ENCODE measurements at places on chromosomes 5 and 9.
A peak's percentile ranks its signal among the peaks of the same experiment; 100 is the strongest.

DNA sequence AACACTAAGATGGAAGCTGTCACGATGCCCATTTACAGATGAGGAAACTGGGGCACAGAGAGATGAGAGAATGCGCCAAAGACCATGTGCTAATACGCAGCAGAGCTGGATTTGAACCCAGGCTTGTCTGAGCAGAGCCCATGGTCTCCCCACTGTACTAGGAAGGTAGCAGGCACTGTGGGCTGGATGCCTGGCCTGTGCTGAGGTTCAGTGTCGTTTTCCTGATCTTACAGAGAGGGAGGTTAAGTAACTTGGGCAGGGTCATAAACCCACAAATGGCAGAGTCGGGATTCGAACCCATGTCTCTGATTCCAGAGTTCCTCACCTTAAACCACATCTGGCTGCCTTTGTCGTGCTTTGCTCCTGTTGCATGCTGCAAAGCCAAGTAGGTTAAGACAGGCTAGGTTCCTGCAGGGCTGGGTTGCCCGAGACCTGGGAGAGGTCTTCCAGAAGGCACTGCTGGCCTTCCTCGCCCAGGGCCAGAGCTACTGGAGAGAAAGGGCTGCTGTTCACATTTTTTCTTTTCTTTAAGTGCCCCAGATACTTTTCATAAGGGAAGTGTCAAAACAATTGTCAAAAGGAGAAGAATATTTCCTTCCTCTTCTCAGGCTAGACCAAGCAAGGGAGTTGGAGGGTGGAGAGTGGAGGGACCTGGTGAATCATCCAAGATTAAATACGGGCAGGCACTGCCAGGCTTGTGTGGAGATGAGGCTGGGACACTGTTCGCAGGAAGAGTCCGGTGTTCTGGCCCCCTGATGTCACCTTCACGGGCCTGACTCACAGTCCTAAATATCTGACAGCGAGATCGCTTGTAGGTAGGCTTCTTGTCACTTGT is 3.2 kb downstream of the NEK6 start:
- DNase-seq, result peak; percentile 12

DNA sequence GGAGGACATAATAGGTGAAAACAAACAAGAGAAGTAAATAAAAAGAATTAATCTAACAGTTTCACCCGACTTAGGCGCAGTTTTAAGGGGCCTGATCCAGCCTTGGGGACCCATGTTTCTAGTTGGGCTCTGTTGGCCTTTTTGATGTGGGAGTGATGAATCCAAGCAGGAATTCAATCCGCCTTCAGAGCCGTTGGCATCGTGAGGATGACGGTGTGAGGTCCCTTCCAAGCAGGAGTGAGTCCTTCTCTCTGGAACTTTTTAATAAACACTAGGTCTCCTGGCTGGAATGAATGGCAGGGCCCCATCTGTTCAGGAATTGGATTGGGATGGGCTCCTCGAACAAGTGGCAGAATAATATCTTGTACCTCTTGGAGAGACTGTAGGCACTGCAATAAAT is 22.3 kb upstream of the RHOBTB3 start:
- no peak for DNase-seq

- no peak for DNase-seq
These were observed 146.7 kb downstream of the PRDM6 start for GRCh38 chr5:123235781-123236180.

- no peak for DNase-seq
These were observed 971 bp downstream of the TMEM267 start for GRCh38 chr5:43482490-43483297.

GRCh38 chr5:1510151-1510561 is 13.6 kb downstream of the LPCAT1 start:
- DNase-seq, result no peak

- DNase-seq, result no peak
These were observed 87.8 kb upstream of the HSPA9 start for GRCh38 chr5:138663009-138663408.

DNA sequence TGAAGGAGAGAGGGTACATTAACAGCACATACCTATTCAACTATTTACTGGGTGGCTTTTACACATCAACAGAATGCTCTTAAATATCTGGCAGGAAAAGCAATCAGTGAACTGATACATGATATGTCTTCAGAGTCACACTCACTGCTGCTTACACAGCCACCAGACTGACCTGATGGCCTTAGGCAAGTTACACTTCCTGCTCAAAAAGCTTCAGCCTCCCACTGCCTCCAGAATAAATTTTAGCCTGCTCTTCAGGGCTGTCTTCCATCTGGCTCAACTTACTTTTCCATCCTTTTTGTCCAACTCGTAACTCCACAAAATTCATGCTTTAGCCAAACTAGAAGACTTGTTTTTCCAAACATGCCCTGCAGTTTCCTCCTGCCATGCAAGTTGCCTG is 10.7 kb downstream of the LOX start:
- no peak for DNase-seq

- no peak for DNase-seq
These were observed 49.4 kb downstream of the SMC2 start for GRCh38 chr9:104143550-104143910.

DNA sequence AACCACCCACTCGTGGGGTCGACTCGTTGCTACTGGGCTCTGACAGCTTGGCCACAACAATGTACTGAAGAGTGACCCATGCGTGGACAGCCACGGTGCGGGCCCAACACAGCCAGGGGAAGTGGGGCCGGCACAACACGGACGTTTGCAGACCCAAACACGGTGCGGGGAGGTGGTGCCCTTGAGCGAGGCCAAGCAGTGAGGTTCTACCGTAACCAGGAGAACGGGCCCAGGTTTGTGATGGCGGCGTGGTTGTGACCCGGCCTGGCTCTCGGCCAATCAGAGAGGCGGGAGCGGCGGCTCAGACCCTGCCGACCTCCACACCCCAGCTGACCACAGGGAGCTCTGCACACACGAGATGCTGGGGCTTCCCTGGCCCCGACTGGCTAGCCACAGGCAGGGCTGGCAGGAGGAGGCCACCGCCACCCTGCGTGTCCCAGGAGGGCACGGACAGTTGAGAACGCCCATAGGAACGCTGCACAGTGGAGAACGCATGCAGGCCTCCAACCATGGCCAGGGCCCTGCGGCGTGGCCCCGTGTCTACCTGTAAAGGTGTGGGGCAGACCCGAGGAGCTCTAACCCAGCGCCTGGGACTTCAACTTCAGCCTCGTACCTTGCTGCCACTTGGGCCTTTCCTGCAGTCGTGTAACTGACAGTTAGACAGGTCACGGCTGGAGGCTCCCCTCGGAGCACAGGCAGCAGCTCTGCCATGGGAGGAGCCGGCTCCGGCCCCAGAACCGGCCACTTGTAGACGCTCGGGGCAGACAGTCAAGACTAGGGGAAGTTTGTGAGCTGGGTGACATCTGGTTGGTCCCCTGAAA is 13.7 kb downstream of the BRD3 start:
- DNase-seq, result no peak

- DNase-seq, result no peak
These were observed 306.6 kb upstream of the DMRT1 start for GRCh38 chr9:534886-535285.

GRCh38 chr5:160213537-160213936 is 15.8 kb upstream of the FABP6 start:
- no peak for DNase-seq

GRCh38 chr5:135306557-135306956 is 92.5 kb downstream of the MACROH2A1 start:
- no peak for DNase-seq

DNA sequence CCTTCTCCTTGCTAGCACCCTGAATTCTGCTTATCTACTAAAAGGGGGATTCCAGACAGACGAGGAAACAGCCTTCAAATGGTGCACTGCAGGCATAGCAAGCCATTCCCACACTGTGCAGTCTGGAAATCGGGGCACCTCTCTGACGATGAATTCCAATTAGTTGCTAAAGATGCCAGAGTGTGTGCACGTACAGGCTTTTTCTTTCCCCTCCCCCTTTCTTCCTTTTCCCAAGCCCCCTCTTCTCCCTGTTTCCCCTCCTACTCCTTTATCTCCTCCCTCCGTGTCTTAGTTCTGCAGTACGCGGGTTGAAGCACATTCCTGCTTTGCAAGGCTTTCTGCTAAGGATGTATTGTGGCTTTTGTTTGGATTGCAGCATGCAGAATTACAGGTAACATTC is at the start of gene GPR21:
GPR21 (plus strand) TSS at position 316 of the 400 bp plus-strand sequence. CDS start 900 bp downstream, outside the sequence.
- DNase-seq, result no peak

DNA sequence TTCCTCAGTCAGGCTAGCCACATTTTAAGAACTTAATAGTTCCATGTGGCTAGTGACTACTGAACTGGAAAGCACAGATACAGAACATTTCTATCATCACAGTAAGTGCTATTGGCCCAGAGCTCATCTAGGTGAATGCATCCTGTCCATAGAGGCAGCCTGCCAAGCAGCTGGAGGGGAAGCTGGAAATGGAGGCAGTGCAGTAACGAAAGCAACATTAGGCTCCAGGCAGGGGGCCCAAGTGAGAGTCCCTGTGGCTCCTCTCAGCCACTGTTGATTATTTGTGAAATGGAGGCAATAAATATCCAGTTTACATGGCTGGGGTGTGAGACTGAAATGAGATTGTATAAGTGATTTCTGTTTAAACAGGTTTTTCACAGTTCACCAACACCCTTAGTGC is 227.2 kb upstream of the KLF9 start:
- no peak for DNase-seq

GRCh38 chr5:127561254-127561653 is 43.8 kb downstream of the PRRC1 start:
- DNase-seq, result no peak

DNA sequence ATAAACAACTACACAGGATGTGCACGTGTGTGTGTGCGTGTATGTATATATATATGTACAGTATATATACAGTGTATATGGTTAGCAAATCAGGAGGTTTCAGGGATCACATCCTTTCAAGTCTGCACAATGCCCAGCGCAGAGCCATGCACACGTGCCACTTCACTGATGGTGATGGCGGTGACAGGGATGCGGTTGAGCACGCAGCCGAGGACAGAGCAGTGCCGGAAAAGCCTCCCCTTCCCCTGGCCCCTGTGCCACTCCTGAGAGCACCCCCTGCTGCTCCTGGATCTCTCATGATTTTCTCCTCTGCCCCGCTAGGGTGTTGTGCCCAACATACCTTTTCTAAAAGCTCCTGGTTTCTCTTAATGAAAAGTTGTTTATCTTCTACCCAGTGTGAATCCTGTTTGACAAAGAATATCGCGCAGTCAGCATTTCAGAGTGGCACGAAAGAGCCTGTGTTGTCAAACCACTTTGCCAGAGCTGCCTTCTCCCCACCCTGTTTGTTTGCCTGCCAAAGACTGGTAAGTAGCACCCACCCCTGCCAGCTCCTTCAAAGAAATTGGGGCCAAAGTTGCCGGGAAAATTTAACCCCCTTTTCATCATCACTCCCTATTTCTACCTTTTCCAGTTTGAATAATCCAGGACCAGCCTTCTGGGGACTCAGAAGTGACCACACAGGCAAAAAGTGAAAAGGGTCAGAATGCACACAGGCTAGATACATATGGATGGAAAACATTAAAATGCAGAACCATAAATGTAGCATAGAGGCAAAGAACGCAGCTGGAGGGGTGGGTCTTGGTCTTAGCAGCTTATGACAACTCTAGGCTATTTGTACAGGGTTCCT is 126.2 kb upstream of the DPYSL3 start:
- no peak for DNase-seq

GRCh38 chr9:104864675-104865104 is 63.3 kb downstream of the ABCA1 start:
- DNase-seq, result no peak

GRCh38 chr5:142143878-142144277 is 35.3 kb downstream of the NDFIP1 start:
- peak; percentile 37 for DNase-seq

GRCh38 chr5:171412186-171412585 is 7.3 kb upstream of the FGF18 start:
- DNase-seq, result no peak

GRCh38 chr5:83035373-83036100 is 41.7 kb downstream of the TMEM167A start:
- DNase-seq, result no peak

DNA sequence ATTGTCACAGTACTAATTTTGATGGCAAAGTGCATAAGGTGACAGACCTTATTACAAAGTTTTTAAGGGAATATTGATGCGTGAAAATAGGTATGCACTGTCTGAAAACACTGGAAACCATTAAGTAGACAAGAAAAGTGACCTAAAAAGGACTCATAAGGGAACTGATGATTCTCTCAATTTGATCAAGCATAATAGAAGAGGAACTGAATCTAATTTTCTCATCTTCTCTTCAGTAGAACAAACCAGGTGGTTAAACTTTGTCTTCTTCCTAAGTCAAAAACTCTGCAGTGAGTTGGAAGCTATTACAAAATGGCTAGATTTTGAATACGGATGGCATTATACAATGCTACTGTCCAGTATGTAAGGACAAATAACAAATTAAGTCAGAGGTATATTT is 53.4 kb downstream of the RNF145 start:
- no peak for DNase-seq

DNA sequence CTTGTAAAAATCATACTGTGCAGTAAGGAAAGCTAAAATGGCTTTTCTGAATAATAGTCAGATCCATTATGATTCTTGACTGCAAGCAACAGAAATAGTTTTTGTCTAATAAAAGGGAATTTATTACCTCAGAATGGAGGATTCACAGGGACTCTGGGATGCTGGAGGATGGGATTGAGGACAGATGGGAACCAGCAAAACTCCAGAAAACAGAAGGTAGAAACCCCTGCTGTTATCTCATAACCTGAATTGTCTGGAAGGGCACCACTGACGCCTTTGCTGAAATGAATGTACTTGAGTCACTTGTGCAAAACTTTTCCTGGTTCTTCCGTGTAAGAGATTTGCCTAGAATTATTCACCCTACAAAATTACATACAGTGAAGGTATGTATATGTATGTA is 58.6 kb upstream of the DMAC1 start:
- no peak for DNase-seq

GRCh38 chr9:17810728-17811571 is 232.1 kb downstream of the SH3GL2 start:
- peak; percentile 25 for DNase-seq

DNA sequence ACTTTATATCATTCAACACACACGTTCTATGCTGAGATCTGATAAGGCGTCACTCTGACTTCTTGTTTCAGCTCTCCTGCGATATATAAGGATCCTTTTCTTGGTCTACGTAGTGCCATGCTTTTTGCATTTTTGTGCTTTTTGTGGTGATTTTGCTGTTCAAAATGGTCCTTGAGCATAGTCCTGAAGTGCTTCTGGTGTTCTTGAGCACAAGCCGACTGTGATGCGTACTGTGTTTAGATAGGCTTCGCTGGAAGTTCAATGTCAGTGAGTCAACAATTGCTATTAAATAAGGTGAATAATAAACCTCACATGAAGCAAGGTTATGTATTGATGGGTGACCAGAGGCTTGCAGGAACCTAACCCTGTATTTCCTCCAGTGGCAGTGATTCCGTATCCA is 46.8 kb downstream of the ACO1 start:
- DNase-seq, result no peak

GRCh38 chr5:159668556-159668955 is 247.7 kb upstream of the ADRA1B start:
- no peak for DNase-seq

GRCh38 chr9:28600226-28600625 is 1026.9 kb upstream of the C9orf72 start:
- no peak for DNase-seq
